Right renal pelvis (tissue), 4 donors: ENCODE measurements at places on chromosomes 7 and 10. TPM values are rescaled to one million over a fixed set of nuclear protein-coding genes. Genes with fewer than 3 reads are reported as not detected.
A peak's percentile ranks its signal among the peaks of the same experiment; 100 is the strongest.

GRCh38 chr10:44935966-44936295, 23.7 kb upstream of the RASSF4 start:
- DNase-seq = no peak

The ITPRID1 gene
- polyA plus RNA-seq = not detected

- no peak for DNase-seq
These were observed 111.2 kb downstream of the PTPRN2 start for GRCh38 chr7:158476331-158476932.

The ZNF511 gene
- polyA plus RNA-seq = 41.8 TPM

DNA sequence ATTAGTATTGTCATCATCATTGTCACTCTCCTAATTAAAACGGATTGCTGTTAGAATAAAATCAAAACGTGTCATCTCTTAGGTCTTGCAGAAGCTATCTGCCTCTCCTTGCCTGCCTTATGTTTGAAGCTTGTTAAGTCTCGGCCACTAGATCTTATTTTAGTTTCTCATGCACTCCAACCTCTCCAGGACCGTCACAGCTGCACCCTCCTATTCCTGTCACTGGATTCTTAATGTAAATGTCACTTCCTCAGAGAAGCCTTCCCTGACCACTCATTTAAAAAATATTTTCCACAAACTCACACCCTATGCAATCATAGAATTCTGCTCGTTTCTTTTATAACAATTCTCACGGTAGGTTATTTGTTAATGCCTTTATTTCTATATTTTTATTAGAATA, 103.9 kb upstream of the DKK1 start:
- DNase-seq = no peak

DNA sequence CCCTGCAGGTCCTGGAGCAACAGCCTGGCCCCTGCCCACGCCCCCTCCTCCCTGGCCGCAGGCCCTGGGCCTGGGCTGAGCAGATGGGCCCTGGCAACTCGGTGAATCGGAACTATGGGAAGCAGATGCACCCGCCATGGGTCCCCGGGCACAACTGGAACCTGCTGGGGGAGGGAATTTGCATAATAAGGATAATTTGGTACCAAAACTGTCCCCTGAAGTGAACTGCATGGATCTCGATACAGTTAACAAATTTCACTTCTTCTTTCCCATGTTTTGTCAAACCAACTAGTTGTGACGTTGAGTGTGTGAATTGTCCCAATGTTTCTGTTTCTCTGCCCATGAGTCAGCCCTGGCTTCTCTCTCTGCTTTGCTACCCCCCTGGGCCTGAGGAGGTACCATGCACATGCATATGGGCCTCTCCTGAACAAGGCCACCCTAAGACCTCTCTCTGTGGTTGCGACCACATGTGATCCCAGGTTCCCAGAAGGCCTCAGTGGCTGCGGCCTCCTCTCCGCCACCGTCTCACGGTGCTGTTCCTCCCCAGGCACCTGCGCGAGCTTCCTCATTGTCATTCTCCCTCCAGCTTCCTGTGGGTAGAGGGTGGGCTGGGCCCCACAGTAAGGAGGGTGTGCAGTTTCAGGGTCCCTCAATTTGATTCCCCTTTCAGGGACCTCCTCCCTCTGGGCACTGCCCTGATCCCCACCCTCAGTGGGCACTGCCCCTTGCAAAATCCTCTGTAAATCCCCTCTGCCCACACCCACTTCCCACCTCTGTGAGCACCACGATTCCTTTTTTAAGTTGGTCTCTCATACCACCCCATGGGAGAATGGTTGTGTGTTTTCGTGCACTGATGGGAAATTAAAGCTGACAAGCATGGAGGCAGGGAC, 40.0 kb downstream of the FIGNL1 start:
- no peak for DNase-seq

DNA sequence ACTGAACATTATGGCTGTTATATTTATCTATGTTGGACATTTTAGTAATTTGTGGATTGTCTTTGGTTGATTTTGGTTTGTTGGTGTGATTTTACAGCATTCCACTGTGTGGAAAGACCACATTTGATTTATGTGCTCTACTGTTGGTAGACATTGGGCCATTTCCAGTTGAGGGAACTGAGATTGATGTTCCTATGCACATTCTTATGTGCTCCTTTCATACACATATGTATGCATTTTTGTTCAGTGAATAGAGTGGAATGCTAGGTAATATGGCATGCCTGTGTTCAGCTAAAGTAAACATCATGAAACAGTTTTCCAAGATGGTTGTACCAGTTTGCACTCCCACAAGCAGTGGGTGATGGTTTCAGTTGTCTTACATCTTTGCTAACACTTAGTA, 15.1 kb downstream of the CACNB2 start:
- DNase-seq = no peak

DNA sequence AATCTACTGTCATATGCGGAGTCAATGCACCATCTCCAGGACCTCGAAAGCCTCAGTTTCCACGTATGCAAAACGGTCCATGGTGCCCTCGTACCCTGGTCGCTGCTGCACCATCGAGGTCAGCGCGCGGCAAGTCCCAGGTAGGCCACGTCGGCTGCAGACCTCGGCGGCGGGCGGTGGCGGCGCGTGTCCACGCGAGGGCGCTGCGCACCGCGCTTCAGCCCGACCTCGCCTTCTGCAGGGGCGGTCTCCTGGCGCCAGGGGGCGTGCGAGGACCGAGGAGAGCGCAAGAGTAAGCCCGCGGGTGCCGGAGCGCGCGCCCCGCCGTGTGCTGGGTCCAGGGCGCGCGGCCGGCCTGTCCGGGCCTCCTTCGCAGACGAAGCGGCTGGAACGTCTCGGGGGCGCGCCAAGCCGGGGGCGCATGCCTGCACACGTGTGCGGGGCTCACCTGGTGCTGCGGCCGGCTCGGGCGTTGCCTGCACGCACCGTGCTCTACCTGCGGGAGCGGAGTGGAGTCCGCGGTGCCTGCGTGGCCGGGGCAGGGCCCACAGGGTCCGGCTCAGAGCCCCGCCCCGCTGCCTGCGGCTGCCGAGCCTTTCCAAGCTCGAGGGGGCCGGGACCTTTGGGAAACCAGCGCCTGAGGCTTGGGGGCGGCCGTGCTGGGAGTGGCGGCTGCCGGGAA, 54.0 kb downstream of the GLRX3 start:
- DNase-seq = peak; percentile 80

DNA sequence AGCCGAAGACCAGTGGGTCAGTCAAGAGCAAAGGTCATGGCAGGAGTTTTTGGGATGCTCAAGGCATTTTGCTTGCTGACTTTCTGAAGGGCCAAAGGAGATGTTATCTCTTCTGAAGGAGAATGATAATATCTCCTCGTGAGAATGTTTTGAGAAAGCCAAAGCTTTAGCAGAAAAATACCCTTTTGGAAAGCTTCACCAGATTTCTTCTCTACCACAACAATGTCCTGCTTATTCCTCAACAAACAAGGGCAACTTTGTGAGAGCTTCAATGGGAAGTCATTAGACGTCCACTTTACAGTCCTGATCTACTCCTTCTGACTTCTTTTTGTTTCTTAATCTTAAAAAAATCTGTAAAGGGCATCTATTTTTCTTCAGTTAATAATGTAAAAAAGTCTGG, 132.8 kb upstream of the DNAJB12 start:
- no peak for DNase-seq

The NEBL gene
- polyA plus RNA-seq = 87.7 TPM

The LHFPL3 gene
- polyA plus RNA-seq = 7.0 TPM

DNA sequence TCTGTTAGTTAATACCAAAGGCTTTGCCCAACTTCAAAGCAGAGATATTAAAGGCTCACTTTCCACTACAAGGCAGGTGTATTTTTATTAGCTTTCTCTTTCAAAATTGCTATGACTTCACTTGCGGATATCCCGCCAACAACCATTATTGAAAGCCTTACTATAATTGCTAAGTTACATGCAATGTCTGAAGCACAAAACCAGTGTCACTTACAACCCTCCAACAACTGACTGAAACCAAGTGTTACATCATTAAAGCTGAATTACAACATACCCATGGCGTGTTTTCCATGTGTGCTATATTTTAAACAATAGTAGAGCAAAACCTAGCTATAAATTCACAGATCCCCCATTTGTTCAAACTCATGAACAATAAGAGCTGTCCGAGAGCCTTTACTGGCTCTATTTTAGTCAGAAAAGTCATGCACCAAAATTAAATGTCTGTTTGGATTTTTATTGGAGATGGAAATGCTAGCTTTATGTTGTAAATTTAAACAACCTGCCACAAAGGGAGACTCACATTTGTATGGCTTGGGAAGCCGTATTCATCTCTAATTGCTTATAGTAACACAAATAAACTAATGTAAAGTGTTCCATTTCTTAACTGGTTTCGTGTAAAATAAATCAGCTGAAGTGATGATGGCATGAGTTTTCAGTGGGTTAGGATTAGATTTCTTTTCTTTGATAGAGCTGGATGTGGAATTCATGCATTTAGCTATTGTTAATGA, 227.1 kb downstream of the AGMO start:
- no peak for DNase-seq
